ENCODE measurements at places on chromosomes 4 and X. TPM values are rescaled to one million over a fixed set of nuclear protein-coding genes. Genes with fewer than 3 reads are reported as not detected.

GBA3 gene
- not detected for total RNA-seq

MAGEA1 gene
- total RNA-seq: not detected

RNF150 gene
- total RNA-seq: not detected

PPP4R3C gene
- total RNA-seq: not detected

MAGEA11 gene
- total RNA-seq: not detected

MND1 gene
- 0.33 TPM for total RNA-seq

PPEF2 gene
- total RNA-seq: 0.21 TPM

CSAG2 gene
- total RNA-seq: not detected

CENPC gene
- total RNA-seq: 93.6 TPM

MAGEC3 gene
- total RNA-seq: not detected

SMS gene
- total RNA-seq: 14.9 TPM

SMIM10 gene
- total RNA-seq: not detected

MYOZ2 gene
- total RNA-seq: not detected

TCP11X2 gene
- not detected for total RNA-seq

ARL13A gene
- not detected for total RNA-seq

ASMT gene
- total RNA-seq: 1.5 TPM

IL1RAPL1 gene
- total RNA-seq: not detected

RAB40AL gene
- not detected for total RNA-seq

TMEM131L gene
- total RNA-seq: 67.8 TPM

MEPE gene
- not detected for total RNA-seq

UGT8 gene
- total RNA-seq: 0.25 TPM

Data from natural killer cell (primary cell).